ENCODE measurements at places on chromosomes 13 and 19.
A peak's percentile ranks its signal among the peaks of the same experiment; 100 is the strongest.

DNA sequence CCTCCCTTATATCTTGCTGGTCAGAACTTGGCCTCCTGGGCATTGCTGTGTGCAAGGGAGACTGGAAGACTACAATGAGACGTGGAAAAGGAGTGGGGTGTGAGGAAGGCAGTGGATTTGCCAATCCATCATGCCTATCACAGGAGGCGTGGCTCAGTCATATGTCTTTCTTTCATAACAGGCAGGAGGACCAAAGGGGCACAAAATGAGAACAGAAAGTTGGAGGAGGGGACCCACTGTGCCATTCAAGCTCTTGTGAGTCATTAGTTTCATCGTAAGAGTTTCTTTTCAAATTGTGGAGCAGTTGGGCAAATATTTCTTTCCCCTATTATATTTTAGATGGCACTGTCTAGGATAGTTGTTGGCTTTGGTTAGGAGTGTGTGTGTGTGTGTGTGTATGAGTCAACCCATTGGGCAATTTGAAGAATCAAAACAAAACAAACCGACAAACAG, 471.5 kb downstream of the TSHZ3 start:
- no peak for DNase-seq

DNA sequence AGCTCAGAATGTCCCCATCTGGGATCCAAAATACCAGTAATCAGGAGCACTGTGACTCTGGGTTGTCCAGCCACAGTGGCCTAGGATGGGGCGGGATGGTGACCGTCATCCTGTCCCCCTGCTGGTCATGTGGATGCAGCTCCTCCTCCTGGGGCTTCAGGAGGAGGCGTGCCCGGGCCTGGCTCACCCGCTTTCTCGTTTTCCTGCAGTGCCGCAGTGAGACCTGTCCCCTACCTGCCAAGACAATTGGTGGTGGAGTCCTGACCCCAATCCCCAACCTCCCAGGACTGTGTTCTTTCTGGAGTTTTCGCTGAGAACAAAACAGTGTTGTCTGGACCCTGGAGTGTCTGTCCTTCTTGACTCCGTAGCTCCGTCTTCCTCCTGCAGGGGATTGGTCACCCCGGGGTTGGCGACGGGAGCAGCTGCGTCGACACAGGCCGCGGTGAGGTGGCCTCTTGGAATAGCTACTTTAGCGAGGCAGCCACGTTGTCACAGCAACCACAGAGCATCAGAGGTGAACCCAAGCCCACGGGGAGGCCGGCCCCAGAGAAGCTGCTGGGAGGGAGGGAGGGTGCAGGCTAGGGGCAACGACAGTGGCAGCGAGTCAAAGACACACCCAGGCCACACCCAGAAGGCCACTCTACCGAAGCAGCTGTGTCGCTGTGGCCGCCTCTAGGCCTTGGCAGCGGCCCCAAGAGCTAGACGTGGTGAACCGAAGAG, 10.2 kb upstream of the EMC10 start:
- DNase-seq: no peak

DNA sequence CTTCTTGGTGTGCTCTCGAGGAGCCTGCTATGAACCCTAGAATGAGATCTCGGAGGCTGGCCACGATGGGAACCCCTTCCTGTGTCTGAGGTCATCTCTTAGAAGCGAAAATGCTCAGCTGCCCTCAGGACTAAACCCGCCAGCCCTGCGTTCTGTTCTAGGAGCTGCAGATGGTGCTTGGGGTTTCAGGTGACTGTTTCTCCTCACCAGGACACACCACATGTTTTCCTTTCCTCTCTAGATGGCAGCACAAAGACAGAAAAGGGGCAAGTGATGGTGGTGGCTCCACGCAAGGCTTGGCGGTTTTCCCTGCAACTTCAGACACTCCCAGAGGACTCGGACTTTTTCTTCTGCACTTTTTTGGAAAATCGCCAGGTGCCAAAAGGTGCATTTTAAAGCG, 60.1 kb downstream of the RNASEH2B start:
- no peak for DNase-seq

DNA sequence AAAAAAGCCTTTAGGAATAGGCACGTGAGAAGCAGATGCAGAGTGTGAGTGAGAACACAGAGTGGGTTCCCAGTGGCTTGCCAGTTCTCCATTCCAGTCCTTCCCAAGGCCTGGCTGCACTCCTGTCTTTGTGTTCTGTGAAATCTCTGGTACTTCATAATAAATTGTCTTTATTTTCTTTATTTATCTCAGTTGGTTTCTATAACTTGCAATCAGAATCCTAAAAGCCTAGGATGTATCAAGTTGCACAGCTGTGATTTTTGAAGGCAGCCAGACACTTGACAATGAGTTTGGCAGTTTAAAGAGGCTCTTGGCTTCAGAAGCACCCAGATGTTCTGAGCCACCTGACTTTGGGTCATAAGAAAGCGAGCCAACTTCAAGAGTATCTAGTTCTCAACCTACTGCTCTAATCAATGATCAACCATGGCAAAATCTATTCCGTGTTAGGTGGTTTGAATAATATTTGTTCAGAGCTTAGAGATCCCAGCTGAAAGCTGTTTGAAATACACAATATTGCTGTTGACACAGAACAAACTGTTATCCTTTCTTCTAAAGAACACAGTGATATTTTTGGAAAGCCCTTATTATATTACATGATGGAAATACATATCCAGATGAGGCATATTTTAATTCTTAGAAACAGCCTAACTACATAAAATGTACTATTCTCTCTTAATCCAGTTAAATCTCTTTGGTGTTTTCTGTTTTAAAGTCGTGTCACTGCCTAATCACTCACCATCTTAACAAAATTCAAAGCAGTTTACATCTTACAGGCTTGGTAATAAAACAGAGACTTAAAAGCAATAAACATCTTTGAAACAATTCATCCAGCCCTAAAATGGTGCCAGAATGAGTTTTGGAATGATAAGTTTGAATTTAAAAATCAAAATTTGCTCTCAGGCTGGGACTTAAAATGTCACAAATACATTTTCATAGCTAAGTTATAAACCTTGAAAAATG, 483.0 kb upstream of the NBEA start:
- no peak for DNase-seq

GRCh38 chr13:28854657-28855056, 34.5 kb downstream of the MTUS2 start:
- DNase-seq: no peak

DNA sequence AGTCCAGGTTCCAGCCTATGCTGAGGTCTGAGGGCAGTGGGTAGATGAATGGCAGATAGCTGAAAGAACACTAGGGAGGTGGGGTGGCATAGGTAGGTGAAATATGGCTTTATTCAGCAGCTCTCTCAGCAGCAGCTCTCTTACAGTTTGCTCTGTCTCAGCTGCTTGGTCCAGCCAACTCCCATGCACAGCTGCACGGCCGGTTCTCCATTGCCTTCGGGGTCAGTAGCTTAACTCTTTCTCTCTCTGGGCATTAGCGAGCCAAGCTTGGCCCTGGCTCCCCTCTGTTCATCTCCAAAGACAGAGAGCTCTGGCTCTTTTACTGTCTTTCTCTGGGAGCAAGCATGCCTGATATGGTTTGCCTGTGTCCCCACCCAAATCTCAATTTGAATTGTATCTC, 151.9 kb downstream of the MYO16 start:
- no peak for DNase-seq

DNA sequence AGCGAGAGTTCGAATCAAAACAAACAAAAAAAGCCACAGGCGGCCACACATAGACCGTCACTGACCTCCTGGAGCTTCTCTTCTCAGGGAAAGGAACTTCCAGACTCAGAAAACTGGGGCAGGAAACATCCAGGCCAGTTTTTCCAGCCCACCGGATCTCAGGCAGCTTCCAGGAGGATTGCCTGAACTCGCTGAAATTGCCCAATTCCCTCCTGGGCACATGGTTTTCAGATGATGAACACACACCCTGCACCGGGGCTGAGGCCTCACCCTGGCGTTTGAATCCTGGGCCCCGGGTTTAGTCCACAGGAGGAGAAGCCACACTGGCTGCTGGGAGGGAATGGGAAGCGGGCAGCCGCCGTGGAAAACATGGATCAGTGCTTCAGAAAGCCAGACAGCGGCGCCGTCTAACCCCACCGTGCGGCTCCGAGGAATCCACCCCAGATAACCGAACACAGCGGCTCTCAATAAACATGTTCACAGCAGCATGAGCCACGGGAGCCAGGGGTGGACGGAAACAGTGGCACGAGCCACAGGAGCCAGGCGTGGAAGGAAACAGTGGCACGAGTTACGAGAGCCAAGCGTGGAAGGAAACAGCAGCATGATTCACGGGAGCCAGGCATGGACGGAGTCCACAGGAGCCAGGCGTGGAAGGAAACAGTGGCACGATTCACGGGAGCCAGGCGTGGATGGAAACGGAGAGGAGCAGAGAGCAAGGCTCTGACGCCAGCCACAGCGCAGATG, 18.2 kb upstream of the PTBP1 start:
- DNase-seq: peak; percentile 95

GRCh38 chr13:41117869-41118268, 14.7 kb downstream of the KBTBD6 start:
- DNase-seq: no peak

- no peak for DNase-seq
Observed at GRCh38 chr19:44846455-44847143, 502 bp downstream of the NECTIN2 start.

- no peak for DNase-seq
Observed at GRCh38 chr13:78168981-78169380, 250.3 kb upstream of the EDNRB start.
